ENCODE measurements at places on chromosomes 7 and 10.

- peak; percentile 11 for DNase-seq
These were observed 103.0 kb downstream of the COL26A1 start for GRCh38 chr7:101465576-101466196.

GRCh38 chr7:75638594-75639070 lies 100.1 kb downstream of the HIP1 start:
- DNase-seq: no peak

DNA sequence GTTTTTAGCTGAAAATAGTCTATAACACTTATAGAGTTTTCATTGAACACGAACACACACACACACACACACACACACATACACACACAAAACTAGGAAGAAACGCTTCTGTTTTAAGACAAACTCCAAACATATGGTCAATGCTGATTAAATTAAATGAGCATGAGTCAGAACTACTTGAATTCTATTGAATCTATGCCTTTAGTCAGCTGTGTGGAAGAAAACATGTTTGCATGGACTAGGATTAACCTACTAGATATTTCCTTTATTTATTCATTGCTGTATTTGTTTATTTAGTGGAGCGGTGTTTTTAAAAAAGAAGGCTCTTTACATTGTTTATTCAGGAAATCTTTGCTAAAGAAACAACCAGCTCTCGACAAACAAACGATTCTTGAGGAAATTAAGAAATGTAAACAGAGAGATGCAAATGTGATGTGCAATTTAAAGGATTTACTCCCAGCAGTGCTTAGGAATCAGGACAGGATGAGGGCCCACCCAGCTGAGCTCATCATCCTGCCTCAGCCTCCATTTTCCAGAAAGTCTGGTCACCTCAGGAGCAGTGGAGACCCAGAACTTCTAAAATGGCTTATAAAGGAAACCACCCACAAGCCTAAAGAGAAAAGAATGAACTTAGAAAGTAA lies 83.2 kb downstream of the PDE1C start:
- DNase-seq: no peak

DNA sequence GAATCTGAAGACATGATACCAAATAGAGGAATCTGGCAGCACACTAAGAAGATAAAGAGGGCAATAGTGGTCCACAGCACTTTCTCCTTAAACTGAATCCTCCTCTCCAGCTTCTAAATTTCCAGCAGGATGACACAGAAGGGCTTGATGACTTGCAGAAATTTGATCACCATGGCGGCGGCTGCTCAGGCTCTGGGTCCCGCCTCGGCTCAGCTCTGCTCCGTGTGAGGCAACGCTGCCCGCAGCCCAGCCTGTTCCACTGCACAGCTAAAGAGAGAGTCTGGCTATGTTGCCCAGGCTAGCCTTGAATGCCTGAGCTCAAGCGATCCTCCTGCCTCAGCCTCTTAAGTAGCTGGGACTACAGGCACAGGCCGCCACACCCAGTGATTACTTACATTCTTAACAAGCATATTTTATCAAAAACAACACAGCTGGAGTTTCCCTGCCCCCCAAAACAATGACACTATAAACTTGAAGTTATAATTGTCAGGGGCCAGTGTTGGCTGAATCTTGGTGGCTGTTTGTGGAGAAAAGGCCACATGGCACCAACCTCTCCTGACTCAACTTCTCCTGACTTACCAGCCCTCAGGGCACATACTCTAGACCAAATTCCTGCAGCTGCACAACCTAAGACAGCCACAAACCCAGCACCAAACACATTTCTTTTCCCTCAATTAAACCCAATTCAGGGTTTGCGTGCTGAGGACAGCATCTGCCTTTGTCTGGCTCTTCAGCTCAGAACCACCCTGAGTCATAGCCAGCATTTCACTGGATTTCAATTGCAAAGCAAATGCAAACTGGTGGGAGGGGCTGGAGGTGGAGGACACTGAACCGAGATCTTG lies 11.6 kb upstream of the TNPO3 start:
- no peak for DNase-seq

DNA sequence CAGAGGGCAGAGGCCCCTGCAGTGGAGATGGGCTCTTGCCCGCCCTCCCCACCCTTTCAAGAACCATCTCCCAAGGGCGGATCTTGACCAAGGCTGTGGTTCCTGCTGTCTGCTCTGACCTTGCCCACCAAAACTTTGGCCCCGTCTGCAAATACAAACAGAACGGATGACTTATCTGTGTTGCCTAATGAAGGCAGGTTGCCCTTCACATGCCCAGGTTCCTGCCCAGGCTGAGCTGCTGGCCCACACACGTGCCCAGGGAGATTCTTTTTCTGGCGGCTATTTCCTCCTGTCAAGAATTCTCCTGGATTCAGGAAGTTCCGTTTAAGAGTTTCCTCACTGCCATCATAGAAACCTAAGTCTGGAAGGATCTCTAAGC lies 78.3 kb downstream of the PROSER2 start:
- no peak for DNase-seq

GRCh38 chr7:48096273-48096672 lies 7.2 kb downstream of the UPP1 start:
- DNase-seq: peak; percentile 42

DNA sequence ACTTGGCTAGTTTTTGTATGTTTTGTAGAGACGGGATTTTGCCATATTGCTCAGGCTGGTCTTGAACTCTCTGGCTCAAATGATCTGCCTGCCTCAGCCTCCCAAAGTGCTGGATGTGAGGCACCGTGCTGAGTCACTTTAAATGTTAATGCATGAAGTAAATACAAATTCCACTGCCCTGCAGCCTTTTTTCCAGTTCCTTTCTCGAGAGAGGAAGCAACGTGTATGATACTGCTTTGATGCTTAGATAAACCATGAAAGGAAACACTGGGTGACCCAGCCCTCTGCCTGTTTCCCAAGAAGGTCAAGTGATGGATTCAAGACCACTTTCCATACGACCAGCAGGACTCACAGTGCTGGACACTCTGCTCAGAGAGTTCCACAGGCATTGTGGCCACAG lies 11.3 kb upstream of the MRPS24 start:
- no peak for DNase-seq

DNA sequence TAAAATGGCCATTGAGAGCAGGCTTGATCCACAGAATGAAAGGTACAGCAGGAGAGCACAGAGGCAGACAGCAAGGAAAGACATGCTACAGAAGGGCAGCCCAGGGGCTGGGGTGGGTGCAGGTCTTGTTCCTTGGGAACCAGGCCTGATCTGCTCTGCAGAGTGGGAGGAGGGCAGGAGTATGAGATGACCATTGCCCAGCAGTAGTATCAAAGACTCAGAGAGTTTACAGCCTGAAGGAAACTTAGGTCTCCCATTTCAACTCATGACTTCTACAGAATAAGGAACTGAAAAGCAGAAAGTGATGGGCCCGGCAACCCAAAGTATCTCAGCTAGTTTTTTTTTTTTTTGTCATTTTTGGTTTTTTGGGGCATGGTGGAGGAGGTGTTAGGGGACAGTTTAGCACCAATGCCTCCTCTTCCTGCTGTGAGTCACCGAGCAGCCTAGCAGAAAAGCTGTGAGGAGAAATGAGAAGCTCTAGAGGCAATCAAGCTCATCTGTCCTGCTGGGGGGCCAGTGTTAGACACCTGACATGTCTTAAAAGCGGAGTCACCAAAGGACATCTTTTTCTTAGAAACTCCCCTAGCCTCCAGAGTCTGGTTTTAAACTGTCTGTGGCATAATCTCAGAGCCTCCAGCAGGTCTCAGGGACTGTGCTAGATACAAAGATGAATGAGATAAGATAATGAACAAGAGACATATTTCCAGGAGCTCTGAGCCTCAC lies 34.3 kb upstream of the HERPUD2 start:
- peak; percentile 52 for DNase-seq

GRCh38 chr7:144378651-144379050 lies 23.4 kb downstream of the ARHGEF5 start:
- DNase-seq: no peak

DNA sequence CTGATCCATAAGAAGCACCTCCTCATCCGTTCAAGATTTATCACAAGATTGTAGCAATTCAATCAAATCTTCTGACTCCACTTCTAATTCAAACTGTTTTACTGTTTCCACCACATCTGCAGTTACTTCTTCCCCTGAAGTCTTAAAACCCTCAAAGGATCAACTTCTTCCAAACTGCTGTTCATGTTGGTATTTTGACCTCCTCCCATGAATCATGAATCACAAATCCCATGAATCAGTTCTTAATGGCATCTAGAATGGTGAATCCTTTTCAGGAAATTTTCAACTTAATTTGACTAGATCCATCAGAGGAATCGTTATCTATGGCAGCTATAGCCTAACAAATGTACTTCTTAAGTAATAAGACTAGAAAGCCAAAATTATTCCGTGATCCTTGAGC lies 122.3 kb downstream of the IMMP2L start:
- no peak for DNase-seq

Measured in activated CD4-positive, alpha-beta T cell treated with anti-CD3 and anti-CD28 coated beads for 48 hours (primary cell).